RKO (cell line): ENCODE measurements at places on chromosomes 7 and 10.
A peak's percentile ranks its signal among the peaks of the same experiment; 100 is the strongest.

DNA sequence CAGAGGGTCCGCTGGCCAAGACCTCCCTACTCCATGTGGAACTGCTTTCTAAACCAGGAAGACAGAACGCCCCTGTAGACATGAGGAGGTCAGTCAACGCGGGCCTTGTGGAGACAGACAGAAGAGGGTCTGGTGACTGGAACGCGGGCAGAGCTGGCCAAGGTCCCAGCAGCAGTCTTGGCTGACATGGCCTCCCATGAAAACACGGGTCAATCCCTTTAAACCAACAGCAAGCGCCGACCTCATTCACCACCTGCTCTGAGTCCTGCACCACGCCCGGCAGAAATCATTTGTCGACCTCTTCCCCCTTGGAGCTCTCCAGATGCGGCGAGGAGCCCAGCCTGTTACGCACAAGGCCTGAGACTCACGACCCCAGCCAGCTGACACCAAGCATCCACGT is 78.5 kb downstream of the ZRANB1 start:
- no peak for DNase-seq

DNA sequence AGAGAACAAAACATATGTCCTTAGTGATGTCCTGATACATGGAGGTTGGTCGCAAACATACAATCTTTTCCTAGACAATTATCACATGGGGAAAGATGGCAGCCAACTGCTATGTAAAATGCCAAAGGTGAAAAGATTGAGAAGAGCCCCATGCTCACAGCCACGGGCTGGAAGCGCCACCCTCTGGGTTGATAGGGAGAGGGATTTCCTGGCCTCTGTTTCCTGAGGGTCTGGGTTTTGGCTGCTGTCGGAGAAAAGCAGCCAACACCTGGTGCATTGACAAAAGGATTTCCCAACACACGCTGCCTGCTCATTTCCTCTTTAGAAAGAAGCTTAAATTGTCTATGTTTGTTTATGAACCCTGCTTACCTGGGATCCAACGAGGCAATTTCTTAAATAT is 43.8 kb downstream of the ITIH5 start:
- no peak for DNase-seq

GRCh38 chr10:66678521-66678920 is 247.3 kb upstream of the LRRTM3 start:
- DNase-seq = no peak

DNA sequence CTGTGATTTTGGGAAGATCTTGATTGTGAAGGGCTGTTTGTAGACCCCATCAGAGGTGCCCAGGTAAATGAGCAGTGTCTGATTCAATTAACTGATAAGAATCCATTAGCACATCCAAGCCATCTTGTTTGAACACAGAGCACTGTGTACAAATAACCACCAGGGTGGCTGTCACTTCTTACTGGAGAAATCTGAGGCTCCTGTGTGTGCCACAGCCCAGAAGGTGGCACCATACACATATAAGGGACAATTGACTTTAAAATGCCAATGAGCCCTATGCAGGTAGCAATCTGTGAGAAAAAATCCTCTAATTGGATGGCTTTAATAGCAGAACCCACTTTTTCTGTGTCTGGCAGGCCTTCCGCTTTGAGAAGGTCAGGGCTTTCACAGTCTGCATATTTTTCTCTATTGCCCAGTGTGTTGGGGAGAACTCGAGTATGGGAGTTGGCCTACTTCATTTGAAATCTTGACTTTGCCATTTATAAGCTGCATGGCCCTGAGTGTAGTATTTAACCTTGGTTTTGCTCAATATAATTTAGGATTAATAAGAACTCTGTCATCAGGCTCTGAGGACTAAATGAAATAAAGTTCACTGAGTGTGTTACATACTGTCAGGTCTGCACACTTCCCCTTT is 517.4 kb downstream of the CCSER2 start:
- peak; percentile 42 for DNase-seq

DNA sequence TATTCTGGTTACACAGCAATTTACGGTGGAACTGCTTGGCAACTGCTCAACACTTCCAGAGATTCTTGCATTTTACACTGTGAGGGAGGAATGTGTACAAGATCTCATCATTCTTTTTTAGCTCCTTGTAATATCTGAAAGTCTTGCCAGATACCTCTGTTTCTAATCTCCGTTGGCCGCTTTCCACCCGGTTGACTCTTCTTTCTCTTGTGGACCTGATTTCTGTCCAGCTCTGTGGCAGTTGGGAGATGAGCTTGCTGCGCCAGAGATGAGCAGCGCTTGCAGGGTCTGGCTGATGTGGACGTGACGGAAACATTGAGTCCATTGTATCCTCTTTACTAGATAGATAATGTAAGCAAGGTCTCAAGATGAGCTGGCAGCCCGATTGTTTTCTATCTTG is 27.6 kb downstream of the SPAG6 start:
- DNase-seq = no peak
